Germinal center (tissue), 1 donor: ENCODE measurements at places on chromosomes 11 and 22.
A peak's percentile ranks its signal among the peaks of the same experiment; 100 is the strongest.

- no peak for DNase-seq
Measured at GRCh38 chr22:44839061-44839460, 86.7 kb downstream of the ARHGAP8 start.

GRCh38 chr11:102912482-102912830 is 37.7 kb upstream of the MMP12 start:
- no peak for DNase-seq

DNA sequence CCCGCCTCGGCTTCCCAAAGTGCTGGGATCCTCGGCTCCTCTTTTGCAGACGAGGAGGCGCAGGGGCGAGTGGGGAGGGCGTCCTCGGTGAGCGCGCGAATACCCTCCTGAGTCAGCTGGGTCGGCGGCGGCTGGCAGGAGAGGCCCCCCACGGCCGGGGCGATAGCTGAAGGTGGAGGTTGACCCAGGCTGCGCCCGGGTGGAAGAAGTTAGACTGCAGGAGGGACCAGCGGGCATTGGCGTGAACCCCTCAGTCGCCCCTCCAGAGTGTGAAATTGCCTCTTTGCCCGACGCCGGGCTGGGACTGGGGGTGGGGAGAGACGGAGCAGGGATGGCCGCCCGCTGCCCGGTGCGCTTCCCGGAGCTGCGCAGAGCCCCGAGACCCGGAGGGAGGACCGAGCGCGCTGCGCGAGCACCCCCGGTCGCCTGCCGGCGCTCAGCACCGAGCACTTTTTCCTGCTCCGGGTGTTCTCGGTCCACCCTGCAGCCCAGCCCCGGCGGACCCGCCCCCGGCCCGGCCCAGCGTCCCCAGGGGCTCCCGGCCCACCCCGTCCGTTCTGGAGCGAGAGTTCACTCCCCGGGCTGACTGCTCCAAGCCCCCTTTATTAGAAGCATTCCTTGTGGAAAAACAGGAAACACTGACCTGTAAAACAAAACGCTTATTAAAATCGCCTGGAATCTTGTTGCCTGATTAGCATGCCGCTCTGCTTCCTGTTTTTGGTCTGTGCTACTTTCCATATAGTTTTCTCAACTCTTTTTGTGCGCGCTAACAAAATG is 13.7 kb upstream of the CPT1A start:
- peak; percentile 54 for DNase-seq

DNA sequence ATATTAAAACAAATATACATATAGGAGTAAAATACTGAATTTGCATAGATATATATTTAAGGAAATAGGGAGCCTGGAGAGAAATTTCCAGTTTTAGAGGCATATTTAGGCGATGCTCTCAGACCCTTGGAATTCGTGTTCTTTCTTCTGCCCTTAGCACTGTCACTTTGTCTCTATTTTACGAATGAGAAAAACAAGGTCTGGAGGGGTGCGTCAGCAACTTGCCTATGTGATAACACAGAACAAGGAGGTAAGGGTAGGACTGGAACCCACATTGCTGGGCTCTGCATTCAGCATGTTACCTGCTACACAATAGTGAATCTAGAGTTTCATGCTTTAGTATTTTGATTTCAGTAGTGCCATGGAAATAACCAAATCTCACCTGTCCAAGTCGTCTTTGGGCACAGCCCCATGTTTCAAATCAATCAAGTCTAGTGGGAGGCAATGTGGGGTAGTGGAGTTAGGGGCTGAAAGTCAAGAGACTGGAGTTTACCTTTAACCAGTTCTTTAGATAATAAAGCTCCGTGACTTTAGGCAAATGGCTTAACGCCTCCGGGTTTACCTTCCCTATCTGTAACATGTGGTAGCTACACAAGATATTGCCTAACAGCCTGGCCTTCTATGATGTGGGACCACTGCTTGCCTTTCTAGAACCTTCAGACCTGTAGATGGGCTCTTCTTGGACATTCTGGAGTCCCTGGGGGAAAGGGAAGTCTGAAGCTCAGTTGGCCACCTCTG is 44.8 kb upstream of the AMPD3 start:
- no peak for DNase-seq

- no peak for DNase-seq
Measured at GRCh38 chr11:111176603-111177002, 68.9 kb upstream of the POU2AF2 start.

DNA sequence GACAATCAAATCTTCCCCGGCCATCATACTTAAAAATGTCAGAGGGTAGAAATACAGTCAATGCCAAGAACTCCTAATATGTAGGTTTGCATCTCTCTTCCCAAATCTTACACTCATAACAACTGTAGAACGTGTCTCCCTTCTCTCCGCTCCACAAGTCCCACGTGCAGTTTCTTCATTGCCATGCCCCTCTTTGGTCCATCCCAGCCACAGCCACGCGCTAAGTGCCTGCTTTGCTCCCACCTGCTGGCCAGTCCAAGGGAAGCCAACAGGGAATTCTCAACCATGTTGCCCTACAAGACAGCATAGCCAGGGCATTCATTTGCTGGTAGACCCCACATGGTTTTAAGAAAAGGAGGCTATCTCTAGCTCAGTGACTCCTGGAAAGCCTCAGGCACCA is 420.6 kb upstream of the ISX start:
- DNase-seq, result no peak

- no peak for DNase-seq
Measured at GRCh38 chr11:20618083-20618482, 18.7 kb downstream of the SLC6A5 start.

DNA sequence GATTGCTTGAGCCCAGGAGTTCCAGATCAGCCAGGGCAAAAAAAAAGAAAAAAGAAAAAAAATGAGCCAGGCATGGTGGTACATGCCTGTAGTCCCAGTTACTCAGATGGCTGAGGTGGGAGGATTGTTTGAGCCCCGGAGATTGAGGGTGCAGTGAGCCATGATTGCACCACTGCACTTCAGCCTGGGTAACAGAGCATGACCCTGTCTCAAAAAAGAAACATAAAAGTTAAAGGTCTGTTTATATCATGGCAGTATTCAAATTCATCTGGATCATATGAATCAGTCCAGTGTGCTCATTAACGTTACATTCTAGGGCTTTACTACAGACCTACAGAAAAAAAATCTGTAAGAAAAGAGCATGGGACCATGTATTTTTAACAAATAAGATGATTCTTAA is 13.9 kb downstream of the HSD17B12 start:
- peak; percentile 25 for DNase-seq

GRCh38 chr11:36509201-36509639 is 852 bp downstream of the TRAF6 start:
- peak; percentile 10 for DNase-seq

- DNase-seq, result no peak
Measured at GRCh38 chr11:1476940-1477736, 9.4 kb downstream of the MOB2 start.

DNA sequence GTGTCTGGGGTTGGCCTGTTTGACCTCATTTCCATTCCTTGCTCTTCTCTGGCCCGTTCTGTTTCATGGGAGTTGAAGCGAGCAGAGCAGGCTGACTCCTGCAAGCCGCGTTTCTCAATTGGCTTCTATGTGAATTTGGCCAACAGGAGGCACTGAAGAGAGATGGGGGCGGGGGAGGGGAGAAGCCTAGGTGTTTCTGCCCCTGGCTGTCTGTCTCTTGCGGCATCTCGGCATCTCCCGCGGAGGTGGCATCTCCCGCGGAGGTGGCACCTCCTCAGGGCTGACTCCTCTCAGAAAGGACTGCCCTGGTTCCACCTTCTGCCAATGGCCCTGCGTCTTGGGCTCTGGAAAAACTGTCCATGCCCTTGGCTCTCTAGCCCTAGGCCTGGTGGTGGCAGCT is 125.6 kb upstream of the CSNK2A3 start:
- no peak for DNase-seq

- DNase-seq, result no peak
Measured at GRCh38 chr11:9150501-9150900, 59.1 kb upstream of the SCUBE2 start.

- peak; percentile 41 for DNase-seq
Measured at GRCh38 chr22:40413873-40414272, 43.5 kb downstream of the SGSM3 start.

- DNase-seq, result no peak
Measured at GRCh38 chr11:10631761-10632160, 61.8 kb downstream of the IRAG1 start.

DNA sequence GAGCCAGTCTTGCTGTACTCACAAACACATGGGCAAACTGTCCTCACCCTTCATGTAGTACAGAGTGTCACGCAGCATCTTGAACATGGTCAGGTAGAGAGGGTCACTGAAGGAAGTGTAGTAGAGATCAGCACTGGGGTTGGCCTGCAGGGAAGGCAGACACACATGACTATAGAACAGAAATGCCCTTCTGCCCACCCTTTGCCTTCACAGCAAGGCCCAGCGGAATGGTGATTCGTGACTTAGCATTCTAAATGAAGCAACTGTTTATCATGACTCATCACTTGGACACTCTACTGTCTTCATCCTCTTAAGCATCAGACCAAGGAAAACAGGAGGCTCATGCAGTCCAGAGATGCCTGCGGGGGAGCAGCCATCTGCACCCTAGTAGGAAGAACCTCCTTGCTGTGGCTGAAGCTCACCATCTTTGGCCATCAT is 33.4 kb downstream of the SERPIND1 start:
- no peak for DNase-seq

DNA sequence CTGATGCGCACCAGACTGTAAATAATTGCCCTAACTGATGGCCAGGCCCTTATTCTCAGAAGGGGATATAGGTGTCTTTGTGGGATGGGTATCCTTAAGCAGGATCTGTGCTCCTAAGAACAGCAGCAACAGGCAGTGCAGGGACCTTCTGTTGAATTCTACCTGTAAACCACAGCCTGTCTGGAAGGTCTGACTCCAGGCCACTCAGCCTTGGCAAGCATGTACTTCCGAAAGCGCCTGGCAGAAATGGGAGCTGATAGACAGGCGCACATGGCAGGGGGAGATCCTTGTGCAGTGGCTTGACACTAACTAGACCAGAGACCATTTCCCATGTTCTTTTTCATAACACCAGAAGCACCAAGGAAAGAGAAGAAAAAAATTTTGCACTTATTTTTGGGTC is 59.0 kb downstream of the C22orf31 start:
- DNase-seq, result no peak

- DNase-seq, result no peak
Measured at GRCh38 chr11:109040303-109040702, 375.4 kb downstream of the DDX10 start.

- DNase-seq, result peak; percentile 44
Measured at GRCh38 chr11:128776424-128777284, 82.8 kb downstream of the FLI1 start.

GRCh38 chr22:43152357-43153071 is 1.2 kb downstream of the TSPO start:
- DNase-seq, result peak; percentile 67

DNA sequence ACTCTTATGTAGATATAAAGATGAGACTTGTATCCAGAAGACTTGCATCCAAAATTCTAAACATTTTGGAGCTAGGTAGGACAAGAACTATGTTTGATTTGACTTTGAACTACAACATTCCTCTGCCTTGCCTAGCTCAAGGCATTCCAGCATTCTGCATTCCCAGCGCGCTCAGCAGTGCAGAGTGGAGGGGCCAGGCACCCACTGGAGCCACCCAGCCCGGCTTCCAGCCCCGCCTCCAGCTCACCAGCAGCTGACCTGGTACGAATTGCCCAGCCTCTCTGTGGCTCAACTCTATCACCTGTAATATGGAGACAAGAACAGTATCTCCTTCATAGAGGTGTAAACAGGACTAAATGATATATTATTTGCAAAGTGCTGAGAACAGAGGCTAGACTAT is 28.8 kb downstream of the PRDM10 start:
- DNase-seq, result no peak

- DNase-seq, result no peak
Measured at GRCh38 chr11:14411818-14412217, 52.8 kb upstream of the RRAS2 start.

GRCh38 chr22:46362934-46363515 is 27.5 kb downstream of the TRMU start:
- no peak for DNase-seq

GRCh38 chr11:102831489-102832440 is 11.6 kb downstream of the MMP3 start:
- peak; percentile 6 for DNase-seq

DNA sequence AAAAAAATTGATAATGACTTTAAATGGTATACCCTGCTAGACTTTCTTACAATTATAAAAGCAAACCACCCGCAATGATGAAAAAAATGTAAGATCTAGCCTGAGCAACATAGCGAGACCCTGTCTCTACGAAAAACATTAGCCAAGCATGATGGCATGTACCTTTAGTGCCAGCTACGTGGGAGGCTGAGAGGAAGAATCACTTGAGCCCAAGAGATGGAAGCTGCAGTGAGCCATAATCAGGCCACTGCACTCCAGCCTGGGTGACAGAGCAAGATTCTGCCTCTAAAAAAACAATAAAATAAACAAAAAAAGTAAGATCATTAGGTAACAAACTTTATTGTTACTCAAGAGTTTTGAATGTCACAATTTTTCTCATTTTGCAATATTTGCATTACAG is 39.2 kb downstream of the KMT5B start:
- DNase-seq, result no peak

- no peak for DNase-seq
Measured at GRCh38 chr11:36266767-36267166, 22.5 kb downstream of the COMMD9 start.

DNA sequence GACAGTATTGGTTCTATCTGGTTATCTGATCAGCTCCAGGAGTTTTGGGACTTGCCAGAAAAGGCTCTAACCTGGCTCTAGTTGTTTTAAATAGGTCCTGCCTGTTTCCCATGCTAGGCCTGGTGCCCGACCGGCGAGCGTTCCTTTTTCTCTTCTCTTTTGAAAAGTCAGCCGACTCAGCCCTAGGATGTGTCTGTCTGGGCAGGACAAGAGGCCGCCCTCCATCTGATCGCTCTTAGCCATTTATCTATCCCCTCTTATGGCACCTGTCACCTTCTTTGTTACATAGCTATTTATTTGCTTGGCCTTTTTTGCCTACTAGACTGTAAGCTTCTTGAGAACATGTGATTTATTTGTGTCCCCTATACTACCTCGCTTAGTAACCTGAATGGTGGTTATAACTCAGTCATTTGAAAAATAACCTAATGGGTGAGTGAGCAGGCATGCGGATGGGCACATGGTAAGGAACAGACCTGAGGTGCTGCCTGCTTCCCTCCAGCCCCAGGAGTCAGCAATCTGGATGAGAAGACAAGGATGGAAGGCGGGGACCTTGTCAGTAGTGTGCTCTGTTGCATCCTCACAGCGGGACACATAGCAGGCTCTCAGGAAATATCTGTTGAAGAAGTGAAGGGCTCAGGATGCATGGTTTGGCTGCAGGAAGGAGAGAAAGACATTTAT is 108.4 kb downstream of the ZBTB16 start:
- no peak for DNase-seq

- DNase-seq, result peak; percentile 30
Measured at GRCh38 chr11:15159085-15159484, 44.4 kb downstream of the INSC start.

- DNase-seq, result no peak
Measured at GRCh38 chr22:49847751-49848689, 5.6 kb upstream of the ZBED4 start.

DNA sequence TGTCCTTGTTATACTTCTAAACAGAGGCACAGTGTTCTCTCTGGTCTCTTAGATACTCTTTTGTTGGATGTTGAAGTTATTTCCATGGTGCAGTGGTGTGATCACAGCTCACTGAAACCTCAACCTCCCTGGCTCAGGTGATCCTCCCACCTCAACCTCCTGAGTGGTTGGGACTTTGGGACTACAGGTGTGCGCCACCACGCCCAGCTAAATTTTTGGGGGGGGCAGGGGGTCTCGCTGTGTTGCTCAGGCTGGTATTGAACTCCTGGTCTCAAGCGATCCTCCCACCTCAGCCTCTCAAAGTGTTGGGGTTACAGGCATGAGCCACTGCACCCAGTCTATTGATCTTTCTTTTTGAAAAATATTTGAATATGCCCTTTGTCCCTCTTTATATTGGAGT is 14.9 kb downstream of the ZNF74 start:
- DNase-seq, result no peak

- DNase-seq, result no peak
Measured at GRCh38 chr11:101759771-101760450, 154.9 kb upstream of the CEP126 start.
